ENCODE measurements at places on chromosomes 1 and 21.

GRCh38 chr1:239308701-239309333, 77.6 kb upstream of the CHRM3 start:
- peak; percentile 17 for DNase-seq

- DNase-seq = no peak
Observed at GRCh38 chr1:204692325-204692840, 6.8 kb upstream of the LRRN2 start.

DNA sequence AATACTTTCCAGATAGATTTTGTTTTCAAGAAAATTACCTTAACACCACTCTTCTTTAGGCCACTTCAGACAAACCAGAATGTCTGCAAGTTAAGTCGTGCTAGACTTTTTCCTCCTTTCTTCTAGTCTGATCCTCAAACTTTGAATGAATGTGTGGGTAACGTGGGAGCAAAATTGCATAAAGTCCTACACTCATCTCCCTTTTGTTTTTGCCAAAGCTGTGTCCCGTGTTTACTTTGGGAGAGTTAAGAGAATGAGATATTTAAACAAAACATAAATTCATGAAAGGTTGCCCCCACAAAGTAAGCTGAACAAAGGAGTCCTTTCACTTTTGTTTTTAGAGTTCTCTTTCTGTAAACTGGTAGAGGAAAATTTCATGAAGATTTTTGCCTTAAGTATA, 16.9 kb upstream of the VAMP3 start:
- no peak for DNase-seq

- DNase-seq = no peak
Observed at GRCh38 chr1:53070621-53071020, 8.6 kb downstream of the PODN start.

- DNase-seq = no peak
Observed at GRCh38 chr1:178718520-178718919, 6.5 kb upstream of the RALGPS2 start.

GRCh38 chr1:180928331-180929230, 15.9 kb downstream of the KIAA1614 start:
- DNase-seq = no peak

Measured in NCI-H748 treated with DMSO at 0.1 percent for 48 hours (cell line).